ENCODE measurements at places on chromosomes 6 and 20.
A peak's percentile ranks its signal among the peaks of the same experiment; 100 is the strongest.

GRCh38 chr6:79821859-79822258 lies 125.5 kb downstream of the ELOVL4 start:
- no peak for DNase-seq

- peak; percentile 91 for DNase-seq
Observed at GRCh38 chr20:63434599-63435378, 37.7 kb downstream of the KCNQ2 start.

DNA sequence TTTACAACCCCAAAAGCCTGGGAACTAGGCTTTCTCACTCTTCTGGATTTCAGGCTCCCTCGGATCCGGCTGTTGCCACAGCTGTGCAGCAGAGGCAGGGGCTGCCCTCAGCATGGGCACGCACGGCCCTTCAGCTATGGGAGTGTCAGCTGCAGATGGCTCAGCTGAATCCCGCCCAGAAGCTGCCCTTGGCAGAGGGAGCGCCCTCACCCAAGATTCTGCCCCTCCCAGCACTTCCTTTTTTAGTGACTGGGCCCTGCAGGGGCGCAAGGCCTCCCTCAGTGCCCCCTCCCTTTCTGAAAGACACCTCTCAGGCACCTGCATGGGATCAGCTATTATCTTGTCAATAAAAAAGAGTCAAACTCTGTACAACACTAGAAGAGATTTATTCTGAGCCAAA lies 67.9 kb upstream of the THBS2 start:
- no peak for DNase-seq

- DNase-seq: no peak
Observed at GRCh38 chr6:138017166-138017757, 90.0 kb downstream of the PERP start.

- no peak for DNase-seq
Observed at GRCh38 chr6:169968541-169969270, 217.3 kb downstream of the ERMARD start.

DNA sequence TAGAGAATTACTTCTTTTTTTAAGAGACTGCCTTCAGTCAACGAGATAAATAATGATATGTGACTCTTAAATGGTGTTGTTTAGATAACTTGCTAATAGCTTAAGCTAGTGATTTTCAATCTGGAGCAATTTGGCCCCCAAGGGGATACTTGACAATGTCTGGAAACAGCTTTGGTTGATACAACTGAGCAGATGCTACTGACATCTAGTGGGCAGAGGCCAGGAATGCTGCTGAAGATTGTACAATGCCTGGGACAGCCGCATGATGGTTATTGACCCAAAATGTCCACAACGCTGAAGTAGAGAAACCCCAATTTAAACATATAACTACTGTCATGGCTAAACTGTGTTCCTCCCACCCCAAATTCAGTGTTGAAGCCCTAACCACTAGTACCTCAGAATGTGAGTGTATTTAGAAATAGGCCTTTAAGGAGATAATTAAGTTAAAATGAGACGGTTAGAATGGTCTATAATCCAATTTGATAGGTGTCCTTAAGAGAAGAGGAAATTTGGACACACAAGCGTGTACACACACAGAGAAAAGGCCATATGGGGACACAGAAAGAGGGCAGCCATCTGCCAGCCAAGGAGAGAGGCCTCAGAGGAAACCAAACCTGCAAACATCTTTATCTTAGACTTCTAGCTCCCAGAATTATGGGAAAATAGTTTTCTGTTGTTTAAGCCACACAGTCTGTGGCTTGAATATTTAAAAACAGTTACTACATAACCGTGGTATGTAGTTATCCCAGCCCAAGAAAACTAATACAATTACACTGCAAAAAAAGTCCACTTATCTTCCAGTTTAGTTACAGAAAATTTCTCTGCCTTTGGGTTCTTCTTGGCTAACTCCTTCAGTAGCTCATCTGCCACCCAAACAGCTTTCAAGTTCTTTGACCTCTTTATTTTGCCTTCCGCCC lies 22.2 kb downstream of the RWDD2A start:
- peak; percentile 64 for DNase-seq

DNA sequence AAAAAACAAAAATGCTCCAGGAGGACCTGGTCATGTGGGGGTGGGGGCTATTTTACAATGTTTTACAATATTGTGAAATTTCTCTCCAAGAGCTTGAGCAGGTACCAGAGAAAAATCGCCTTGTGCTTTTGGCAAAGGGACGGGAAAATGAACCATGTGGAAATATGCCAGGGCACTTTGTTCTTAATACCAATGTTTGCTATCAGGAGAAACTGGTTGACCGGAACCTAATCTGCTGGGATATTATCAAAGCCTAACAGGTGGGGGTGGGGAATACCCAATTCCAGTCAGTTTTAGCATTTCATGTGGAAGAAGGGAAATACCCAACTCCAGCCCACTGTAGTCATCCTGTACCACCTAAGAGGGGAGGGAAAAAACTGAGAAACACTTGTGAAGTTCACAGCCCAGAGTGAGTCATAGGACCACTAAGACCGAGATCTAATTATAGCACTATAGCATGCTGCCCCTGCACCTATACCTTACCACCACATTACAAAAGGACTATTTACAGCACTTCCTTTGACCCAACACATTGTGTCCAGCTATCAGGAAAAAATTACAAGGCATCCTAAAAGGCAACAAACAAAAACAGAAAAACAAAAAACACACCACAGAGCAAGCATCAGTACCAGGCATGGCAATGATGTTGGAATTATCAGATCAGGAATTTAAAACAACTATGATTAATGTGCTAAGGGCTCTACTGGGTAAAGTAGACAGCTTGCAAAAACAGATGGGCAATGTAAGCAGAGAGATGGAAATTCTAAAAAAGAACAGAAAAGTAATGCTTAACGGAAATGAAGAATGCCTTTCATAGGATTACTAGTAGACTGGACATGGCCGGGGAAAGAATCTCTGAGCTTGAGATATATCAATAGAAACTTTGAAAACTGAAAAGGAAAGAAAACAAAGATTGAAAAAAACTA lies 84.1 kb upstream of the POPDC3 start:
- no peak for DNase-seq

DNA sequence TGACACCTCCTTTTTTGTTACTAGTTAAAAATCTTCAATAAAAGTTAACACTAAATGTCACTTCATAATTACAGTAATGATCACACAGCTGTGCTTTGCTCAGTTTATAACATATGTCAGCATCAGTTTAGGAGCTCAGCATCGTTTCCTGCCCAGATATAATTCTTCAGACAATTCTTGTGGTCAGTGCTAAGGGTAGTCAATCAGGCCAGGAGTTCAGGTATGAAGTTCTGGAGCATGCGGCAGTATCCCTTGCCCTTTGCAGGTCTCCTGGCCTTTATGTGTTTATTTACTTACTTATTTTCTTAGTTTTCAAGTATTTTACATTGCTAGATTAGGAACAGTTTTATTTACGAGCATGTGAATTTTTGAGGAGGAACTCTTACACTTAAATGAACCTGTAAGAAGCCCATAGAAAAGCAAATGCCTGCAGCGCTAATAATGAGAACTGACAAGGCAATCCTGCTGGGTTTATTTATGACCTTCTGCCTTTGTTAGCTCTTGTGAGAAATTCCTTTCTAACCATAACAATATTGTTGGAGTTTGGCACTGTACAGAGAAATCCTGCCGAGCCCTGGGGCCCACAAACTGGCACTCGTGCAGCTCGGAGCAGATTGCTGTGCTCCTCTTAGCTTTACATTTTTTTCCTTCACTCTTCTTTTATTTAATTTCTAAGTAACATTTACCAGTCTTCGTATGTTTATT lies 252.8 kb downstream of the TMEM242 start:
- peak; percentile 50 for DNase-seq

- DNase-seq: peak; percentile 28
Observed at GRCh38 chr6:28105245-28105639, 19.2 kb upstream of the ZSCAN16 start.

DNA sequence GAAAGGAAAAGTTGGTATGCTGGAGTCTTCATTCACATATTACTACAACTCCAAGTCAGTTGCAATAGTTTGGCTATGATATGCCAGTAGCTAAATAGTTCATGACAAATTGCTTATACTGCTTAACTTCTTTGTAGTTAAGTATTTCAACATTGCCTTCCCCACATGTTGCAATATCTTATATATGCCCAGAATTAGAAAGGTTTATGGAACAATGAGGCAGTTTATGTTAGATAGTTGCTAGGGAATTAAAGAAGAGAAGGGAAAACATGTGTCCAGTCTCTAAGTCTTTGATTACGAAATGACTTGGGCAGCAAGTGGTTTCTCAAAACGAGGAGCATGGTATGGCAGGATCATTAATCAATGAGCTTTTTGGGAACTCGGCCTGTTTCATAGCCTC lies 145.8 kb downstream of the PLCB4 start:
- peak; percentile 65 for DNase-seq

DNA sequence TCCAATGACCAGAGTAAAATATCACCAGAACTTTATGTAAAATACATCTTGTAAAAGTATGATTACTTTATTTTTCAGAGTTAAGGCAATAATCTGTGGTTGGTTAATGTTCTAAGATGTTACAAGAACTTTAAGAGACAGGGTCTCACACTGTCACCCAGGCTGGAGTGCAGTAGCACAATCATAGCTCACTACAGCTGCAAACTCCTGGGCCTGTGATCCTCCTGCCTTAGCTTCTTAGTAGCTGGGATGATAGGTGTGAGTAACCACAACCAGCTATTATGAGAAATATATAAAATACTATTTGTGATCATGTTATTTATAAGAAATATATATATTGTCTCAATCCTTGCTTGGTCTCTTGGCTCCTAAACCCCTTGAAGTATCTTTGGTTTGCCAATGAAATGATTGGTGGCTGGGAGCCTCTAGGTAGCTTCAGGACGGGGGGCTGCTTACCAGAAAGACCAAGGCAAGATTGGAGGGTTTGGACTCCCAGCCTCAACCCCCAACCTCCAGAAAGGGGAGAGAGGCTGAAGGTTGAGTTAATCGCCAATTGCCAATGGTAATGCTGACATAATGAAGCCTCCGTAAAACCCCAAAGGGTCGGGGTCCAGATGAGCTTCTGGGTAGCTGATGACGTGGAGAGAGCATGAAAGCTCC lies 15.4 kb downstream of the SOD2 start:
- no peak for DNase-seq

GRCh38 chr6:107102414-107102805 lies 12.9 kb downstream of the BEND3 start:
- DNase-seq: no peak

DNA sequence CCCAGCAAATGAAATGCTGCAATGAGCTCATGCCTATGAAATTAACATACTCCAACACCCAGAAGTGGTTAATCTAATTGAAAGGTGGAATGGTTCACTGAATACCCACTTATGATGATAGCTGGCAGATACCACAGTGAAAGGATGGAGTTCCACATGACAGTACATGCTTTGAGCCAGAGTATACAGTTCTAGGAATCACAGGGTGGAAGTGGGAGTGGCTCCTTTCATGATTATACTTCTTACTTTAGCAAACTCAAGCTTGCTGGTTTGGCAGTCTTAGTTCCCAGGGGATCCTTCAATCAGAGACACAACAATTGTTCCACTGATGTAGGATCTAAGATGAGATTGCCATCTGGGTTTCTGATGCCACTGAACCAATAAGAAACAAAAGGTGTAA lies 21.5 kb downstream of the CD164 start:
- DNase-seq: no peak

DNA sequence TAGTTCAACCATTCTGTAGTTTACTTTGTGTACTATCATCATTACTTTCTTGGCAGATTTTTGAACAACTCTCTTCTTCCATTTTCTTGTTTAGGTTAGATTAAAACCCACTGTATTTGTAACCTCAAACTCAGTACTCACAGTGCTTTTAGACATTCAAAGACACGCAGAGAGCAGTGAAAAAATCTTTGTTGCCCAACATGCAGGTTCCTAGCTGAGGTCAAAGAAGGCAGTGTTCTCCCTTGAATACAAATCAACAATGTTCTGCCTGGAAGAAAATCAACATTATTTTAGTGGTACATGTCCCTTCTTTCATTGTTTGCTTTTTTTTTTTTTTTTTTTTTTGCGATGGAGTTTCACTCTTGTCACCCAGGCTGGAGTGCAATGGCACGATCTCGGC lies 11.2 kb downstream of the CYB5R4 start:
- no peak for DNase-seq

DNA sequence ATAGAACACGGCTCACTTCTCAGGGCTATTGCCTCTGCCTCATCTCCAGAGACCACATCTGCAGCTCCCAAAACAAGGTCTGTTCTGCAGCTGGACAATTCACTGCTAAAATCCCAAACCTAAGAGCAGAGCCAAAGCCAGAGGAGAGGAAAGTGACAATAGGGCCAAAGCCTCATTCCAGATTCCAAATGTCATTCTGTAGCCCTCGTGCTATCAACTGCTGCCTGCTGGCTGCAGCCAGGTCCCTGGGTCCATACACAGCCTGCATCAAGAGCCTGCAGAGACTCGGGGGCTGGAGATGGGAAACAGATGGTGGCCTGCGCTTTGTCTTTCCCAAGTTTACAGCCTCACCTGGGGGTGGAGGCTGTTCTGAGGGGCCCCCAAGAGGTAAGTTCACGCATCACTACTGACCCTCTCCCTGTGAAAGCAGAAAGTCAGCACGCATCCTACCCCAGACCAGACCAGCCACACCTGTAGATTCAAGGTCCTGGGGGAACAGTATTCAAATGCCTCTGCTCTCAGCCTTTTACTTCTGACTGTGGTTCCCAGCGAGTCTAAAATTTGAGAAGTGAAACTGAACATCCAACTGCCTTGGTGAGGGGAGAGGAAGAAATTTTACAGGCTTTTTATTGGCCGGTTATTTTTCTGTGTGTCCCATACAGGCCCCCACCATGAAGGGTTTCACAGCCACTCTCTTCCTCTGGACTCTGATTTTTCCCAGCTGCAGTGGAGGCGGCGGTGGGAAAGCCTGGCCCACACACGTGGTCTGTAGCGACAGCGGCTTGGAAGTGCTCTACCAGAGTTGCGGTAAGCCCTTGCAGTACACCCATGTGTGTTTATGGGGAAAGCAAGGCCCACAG lies at the start of gene LY86:
Gene LY86, plus strand, starts transcription at position 657 of the 860 bp plus-strand sequence. Its CDS starts 15 bp downstream, at position 672.
- DNase-seq: no peak

GRCh38 chr20:44745598-44746366 lies at the start of gene KCNK15:
Gene KCNK15 (plus strand): TSS chr20:44745865. CDS start chr20:44745911, 46 bp downstream.
- peak; percentile 69 for DNase-seq

DNA sequence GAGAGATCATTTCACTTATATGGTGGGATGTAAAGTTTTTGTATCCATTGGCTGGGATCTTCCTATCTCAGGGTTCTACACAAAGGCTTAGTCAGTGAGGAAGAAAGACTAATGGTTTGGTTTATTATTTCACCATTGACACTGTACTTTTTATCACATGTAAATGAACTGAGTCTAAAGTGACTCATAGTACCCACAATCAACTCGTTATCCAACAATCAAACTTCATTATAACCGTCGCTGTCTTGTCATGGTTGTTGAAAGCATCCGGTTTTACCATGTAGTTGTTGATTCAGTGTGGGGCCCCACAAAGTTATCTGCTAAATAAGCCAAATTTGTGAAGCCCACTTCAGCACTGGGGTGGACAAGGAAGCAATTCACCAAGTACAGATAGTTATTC lies 55.8 kb upstream of the MTRF1L start:
- DNase-seq: no peak

DNA sequence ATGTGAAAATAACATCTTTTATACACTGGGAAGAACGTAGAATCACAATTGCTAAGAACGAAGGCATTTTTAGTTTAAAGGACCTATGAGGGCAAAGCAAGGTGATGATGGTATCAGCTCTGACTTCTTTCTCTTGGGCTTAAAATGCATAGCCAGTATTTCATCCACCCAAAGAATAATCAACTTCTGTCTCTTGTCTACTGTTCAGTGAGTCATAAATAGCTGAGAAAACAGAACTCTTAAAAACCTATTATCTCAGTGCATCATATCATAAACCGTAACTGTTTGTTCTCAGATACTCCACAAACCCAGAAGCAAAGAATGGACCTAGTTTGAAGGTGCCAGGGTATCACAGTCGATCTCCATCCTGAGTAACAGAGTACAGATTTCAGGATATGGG lies 5.2 kb downstream of the PHF10 start:
- no peak for DNase-seq

- no peak for DNase-seq
Observed at GRCh38 chr6:121619987-121620740, 184.7 kb downstream of the GJA1 start.

All from GM03348 (cell line).